ENCODE measurements at places on chromosomes 11 and 22.

GRCh38 chr11:122393209-122393860, 262.2 kb upstream of the UBASH3B start:
- no peak overlapping the region for H3K27ac ChIP-seq
- no peaks in the 10 kb centered on the region for H3K36me3 ChIP-seq
- H3K27me3 ChIP-seq = no peaks in the 10 kb centered on the region

DNA sequence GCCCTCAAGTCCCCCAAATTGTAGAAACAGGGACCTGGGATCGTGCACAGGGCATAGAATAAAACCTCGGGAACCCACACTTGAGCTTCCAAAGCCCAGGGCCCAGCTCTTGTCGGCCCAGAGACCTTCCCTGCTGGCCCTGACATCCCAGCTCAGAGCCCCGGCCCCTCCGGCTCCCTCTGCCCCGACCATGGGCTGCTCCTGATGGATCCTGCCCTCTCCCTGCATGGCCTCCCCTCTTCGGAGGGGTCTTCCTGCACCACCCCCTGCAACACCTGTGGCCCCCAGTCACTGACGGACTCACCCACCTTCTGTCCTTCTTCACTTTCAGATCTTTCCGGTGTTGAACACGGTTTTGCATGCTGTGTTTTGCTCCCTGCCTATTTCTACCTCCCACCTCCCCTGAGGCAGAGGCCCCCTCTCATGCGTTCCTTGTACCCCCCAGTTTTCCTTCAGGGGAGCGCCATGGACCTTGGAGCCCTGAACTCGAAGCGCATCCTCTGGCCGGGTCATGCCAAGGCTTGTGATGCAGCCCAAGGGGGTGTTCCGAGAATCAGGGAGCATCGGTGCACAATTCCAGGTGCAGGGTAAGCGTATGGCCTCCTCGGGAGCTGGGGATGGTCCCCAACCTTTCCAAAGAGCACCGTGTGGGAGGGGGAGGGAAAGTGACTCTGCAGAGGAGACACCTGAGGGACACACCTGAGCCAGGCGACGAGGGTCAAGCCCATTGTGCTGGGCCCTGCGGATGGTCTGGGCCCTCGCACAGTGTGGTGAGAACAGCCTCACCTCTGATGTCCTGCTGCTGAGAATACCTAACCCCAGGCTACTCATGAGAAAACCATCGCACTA, 666.4 kb downstream of the BRD1 start:
- H3K27ac ChIP-seq = no peak overlapping the region
- H3K4me1 ChIP-seq = no peaks in the 10 kb centered on the region
- no peaks in the 10 kb centered on the region for H3K27me3 ChIP-seq
- H3K4me3 ChIP-seq = no peak overlapping the region
- H3K36me3 ChIP-seq = no peaks in the 10 kb centered on the region

- no peak for DNase-seq
- H3K36me3 ChIP-seq = no peaks in the 10 kb centered on the region
- no peak overlapping the region for H3K4me3 ChIP-seq
- H3K4me1 ChIP-seq = 0 out of 2 replicates have a peak, but pooled peaks cover 3% of the 10 kb centered on the region
- no peak overlapping the region for H3K27ac ChIP-seq
Observed at GRCh38 chr11:96024666-96025065, 100.8 kb upstream of the MTMR2 start.

DNA sequence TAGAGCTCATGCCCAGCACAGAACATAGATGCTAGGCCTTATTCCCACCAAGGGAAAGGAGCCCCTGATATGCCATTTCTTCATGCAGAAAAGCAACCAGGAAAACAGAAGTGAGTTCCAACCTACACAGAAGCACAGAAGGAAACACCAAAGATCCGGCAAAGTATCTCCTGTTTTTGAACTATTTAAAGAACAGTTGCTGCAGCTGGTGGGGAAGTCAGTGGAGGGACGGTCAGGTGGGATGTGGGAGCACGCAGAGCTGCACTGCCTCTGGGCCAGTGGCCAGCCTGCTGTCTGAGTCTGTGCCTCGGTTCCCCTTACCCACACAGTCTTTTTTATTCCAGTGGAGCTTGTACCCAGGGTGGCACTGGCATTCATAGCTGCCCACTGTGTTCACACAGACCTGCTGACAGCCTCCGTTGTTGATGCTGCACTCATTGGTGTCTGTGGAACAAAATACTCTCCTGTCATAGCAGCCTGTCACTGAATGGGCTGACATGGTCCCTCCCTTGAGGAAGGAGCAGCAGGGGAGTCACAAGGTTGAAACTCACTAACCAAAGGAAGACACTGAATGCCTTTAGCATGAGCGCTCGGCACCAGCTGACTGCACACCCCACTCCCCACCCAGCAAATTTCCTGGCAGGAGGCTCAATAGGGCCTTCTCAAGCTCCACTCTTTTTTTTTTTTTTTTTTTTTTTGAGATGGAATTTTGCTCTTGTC, 37.9 kb downstream of the SCUBE2 start:
- H3K27me3 ChIP-seq = no peaks in the 10 kb centered on the region
- DNase-seq = peak; percentile 40
- H3K4me1 ChIP-seq = 0 out of 2 replicates have a peak, but pooled peaks cover 5% of the 10 kb centered on the region
- H3K27ac ChIP-seq = no peak overlapping the region

DNA sequence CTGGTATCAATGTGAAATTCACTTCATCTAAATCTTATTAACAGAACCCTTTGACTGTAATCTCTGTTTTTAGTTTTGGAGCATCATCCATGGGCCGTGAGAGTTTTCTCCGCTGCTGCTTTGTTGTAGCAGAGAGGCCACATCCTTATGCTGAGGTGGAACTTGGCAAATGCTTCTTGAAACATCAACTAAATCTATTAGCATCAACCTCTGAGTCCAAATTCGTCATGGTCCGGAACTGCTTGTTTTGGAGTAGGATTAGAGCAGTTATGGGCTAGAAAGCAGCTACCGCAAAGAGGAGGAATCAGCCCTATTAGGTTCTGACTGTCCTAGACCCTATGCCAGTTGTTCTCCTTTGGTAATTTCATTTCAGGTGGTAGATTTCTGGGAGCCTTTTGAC, 117.7 kb downstream of the PGR start:
- DNase-seq = no peak
- no peaks in the 10 kb centered on the region for H3K36me3 ChIP-seq
- H3K4me1 ChIP-seq = no peaks in the 10 kb centered on the region
- no peak overlapping the region for H3K4me3 ChIP-seq

DNA sequence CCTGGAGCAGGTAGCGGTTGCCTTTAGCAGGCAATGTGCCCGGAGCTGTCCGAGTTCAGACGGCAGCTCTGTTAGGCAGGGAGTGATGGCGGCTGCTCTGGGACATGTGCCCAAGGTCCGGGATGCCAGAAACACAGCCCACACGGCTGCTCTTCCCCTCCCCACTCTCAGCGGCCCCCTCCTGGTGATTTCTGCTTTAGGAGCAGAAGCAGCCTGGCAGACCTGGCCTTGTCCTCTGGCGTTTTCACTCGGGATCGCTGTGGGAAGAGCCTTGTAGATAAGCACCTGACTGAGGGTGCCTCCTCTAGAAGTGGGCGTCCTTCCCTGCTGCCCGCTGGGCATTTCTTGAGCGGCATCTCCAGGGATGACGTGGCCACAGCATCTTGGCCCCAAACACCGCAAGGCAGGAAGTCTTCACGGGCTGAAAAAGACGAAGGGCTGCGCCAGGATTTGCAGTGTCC, 392.2 kb downstream of the TBC1D22A start:
- H3K27me3 ChIP-seq = no peaks in the 10 kb centered on the region
- peaks cover 10% of the 10 kb centered on the region for H3K4me1 ChIP-seq
- DNase-seq = peak; percentile 93

- no peaks in the 10 kb centered on the region for H3K27me3 ChIP-seq
- no peaks in the 10 kb centered on the region for H3K36me3 ChIP-seq
- H3K27ac ChIP-seq = no peak overlapping the region
Observed at GRCh38 chr11:48108231-48109045, 108.2 kb upstream of the OR4B1 start.

DNA sequence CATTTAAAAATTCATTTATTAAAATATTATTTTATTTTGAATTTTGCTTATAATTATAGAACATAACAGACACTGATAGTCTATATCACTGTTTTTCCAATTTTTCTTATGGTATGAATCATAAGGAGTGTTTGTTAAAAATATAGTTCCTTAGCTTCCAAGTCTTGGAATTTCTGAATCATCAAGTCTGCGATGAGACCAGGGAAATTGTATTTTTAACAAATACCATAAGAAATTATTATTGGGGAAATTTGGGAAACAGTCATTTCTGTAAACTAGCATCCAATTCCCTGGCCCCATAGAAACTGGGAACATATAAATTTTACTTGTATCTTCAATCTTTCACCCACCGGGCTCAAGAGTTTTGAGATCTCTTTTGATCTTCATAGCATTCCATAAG, 38.0 kb upstream of the PICALM start:
- H3K4me3 ChIP-seq = no peak overlapping the region
- DNase-seq = peak; percentile 78
- no peaks in the 10 kb centered on the region for H3K36me3 ChIP-seq
- H3K27ac ChIP-seq = peak overlapping the region; percentile 13

DNA sequence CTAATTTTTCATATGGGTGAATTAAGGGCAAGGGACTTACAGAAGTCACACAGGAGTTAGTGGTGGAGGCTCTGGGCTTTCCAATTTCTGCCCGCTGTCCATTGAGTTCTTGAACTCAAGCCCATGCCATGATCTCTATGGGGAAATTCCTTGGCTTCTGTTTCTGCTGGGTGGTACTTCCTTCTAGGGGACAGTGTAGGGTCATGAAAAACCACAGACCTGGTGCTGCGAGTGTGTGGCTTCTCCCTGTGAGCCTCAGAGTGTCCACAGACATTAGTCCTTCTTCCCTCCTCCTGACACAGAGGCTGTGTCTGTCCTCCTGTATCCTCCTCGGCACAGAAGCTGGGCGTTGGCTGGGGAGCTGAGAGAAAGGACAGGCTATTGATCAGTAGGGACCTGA, 6.3 kb upstream of the SEZ6L start:
- peaks cover 5% of the 10 kb centered on the region for H3K27me3 ChIP-seq
- no peak for DNase-seq
- no peak overlapping the region for H3K4me3 ChIP-seq
- H3K4me1 ChIP-seq = no peaks in the 10 kb centered on the region

DNA sequence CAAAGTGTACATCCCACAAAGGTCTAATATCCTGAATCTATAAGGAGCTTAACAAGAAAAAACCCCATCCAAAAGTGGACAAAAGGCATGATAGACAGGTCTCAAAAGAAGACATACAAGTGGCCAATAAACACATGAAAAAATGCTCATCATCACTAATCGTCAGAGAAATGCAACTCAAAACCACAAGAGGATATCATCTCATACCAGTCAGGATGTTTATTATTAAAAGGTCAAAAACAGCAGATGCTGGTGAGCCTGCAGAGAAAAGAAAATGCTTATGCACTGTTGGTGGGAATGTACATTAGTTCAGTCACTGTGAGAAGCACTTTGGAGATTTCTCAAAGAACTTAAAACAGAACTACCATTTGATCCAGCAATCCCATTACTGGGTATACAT, 12.7 kb downstream of the LGALS12 start:
- 0 out of 2 replicates have a peak, but pooled peaks cover 5% of the 10 kb centered on the region for H3K4me1 ChIP-seq
- no peaks in the 10 kb centered on the region for H3K36me3 ChIP-seq
- DNase-seq = peak; percentile 23
- H3K4me3 ChIP-seq = no peak overlapping the region
- H3K27ac ChIP-seq = no peak overlapping the region

- H3K27me3 ChIP-seq = no peaks in the 10 kb centered on the region
- H3K4me3 ChIP-seq = no peak overlapping the region
- no peak for DNase-seq
Observed at GRCh38 chr22:49488943-49489342, 338.7 kb downstream of the BRD1 start.

- H3K4me1 ChIP-seq = no peaks in the 10 kb centered on the region
- no peaks in the 10 kb centered on the region for H3K27me3 ChIP-seq
- peak; percentile 22 for DNase-seq
- H3K4me3 ChIP-seq = no peak overlapping the region
- no peak overlapping the region for H3K27ac ChIP-seq
- H3K36me3 ChIP-seq = no peaks in the 10 kb centered on the region
Observed at GRCh38 chr22:17164392-17165024, 5.4 kb upstream of the HDHD5 start.

- H3K36me3 ChIP-seq = no peaks in the 10 kb centered on the region
- H3K4me3 ChIP-seq = no peak overlapping the region
- H3K27ac ChIP-seq = no peak overlapping the region
- H3K4me1 ChIP-seq = no peaks in the 10 kb centered on the region
- H3K27me3 ChIP-seq = no peaks in the 10 kb centered on the region
- peak; percentile 1 for DNase-seq
Observed at GRCh38 chr11:115054570-115055538, 376.5 kb downstream of the NXPE2 start.

DNA sequence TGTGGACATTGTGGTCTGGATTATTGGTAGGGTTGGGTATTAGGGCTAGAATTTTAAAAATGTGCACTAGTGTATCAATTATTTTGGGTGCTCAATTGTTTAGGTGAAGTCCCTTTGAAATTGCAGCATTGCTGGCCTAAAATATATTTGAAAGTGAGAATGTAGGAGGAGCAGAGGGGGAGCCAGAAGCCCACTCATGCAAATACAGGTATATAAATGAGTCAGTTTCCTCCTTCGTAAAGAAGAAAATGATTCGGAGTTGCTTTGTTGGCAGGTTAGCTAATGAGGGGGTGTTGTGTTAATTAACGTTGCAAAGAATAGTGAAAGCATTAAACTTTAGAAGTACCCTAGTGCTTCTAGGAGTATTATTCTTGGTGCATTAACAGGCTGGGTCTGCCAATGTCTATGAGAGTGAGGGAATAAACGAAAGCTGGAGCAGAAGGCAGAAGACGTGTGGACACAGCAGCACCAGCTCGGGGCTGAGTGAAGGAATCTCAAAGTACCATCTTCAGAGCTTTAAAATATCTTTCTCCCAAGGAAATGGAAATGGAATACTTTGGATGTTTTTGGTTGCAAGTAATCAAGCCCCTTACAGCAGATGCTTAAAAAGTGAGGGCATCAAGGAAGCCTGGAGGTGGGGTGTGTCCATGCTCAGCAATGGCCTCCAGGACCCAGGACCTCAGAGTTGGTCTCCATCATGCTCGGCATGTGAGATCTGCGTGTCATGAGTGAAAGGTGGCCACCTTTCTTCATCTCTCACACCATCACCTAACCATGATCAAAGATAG, 522.9 kb downstream of the NTM start:
- DNase-seq = no peak
- no peak overlapping the region for H3K27ac ChIP-seq
- H3K4me1 ChIP-seq = peaks cover 43% of the 10 kb centered on the region
- H3K36me3 ChIP-seq = no peaks in the 10 kb centered on the region

All from GM23248 (cell line).